ENCODE measurements at places on chromosomes 3 and 15. TPM values are rescaled to one million over a fixed set of nuclear protein-coding genes. Genes with fewer than 3 reads are reported as not detected.

The RTP1 gene
- total RNA-seq: not detected

The SACM1L gene
- total RNA-seq: 44.5 TPM

The KY gene
- not detected for total RNA-seq

The PCLAF gene
- total RNA-seq: 8.6 TPM

The FBXW12 gene
- not detected for total RNA-seq

GRCh38 chr3:159832024-159832423, 156.6 kb upstream of the IL12A start:
- DNase-seq: no peak

- DNase-seq: peak; percentile 18
These were observed 18.1 kb upstream of the STAC start for GRCh38 chr3:36362216-36362615.

DNA sequence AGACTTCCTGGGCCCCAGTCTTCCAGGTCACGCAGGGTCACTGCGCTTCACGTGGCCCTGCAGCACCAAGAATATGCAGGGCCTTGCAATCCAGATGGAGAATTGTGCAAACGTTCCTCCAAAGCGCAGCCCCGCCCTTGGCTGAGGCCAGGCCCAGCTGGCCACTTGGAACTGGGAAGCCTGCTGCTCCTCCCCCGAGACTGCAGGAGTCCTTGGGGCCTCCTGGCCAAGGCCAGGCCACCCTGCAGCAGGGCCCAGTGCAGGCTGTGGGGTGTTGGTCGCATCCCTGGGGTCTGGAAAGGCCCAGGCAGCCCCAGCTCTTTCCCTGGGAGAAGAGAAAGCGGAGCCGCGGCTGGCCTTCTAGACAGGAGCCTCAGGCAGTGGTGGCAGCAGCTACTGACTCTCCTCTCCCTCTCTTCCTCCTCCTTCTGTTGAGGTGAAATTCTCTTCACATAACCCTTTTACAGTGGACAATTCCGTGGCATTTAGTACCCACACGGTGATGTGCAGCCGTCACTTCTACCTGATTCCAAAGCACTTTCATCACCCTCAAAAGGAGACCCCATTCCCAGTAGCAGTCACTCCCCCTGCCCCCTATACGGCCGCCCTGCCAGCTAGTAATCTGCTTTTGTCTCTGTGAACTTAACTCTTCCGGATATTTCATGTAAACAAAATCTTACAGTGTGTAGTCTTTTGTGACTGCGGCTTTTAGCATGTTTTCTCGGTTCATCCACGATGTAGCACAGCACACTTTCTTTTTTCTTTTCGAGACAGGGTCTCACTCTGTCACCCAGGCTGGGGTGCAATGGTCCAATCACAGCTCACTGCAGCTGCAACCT, 103.9 kb downstream of the TMEM266 start:
- peak; percentile 91 for DNase-seq

DNA sequence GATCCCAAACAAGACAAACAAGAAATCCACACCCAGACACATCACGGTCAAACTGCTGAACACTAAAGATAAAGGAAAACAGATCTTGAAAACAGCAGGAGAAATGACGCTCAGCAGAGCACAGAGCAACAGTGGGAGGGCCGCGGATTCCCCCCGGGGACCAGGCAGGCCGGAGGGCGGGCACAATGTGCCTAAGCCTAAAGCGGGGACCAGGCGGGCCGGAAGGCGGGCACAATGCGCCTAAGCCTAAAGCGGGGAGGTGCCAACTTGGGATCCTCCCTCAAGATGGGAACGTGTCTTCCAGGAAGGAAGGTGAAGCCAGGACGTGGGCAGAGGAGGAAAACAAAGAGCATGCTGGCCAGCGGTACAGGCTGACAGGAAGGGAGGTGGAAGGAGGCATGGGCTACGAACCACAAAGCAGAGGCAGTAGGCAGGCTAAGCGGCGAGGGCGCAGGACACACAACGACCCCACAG, 31.1 kb downstream of the CYFIP1 start:
- peak; percentile 91 for DNase-seq

- no peak for DNase-seq
These were observed 76.0 kb upstream of the ATP10A start for GRCh38 chr15:25939122-25939521.

- DNase-seq: no peak
These were observed 200.8 kb upstream of the STRIT1 start for GRCh38 chr3:155494332-155494731.

GRCh38 chr3:46353647-46354410, at the start of gene CCR2:
CCR2 (plus strand) TSS chr3:46354111; CDS start chr3:46357528, 3,417 bp downstream.
- DNase-seq: peak; percentile 23

DNA sequence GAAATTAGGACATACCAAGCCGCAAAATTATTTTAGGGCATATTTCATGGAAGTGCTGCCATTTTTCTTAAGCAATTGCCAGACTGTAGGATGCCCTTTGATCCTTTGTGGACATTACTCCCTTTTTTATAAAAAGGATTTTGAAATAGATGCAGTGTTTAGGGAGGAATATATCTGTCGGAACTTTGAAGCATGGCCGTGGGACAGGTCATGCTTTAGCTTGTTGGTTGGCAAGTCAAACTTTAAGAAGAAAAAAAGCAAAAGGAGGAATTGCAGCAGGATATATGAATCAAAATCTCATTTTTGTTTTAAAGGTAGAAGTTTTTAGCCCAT, 122.1 kb downstream of the MCTP2 start:
- no peak for DNase-seq

- no peak for DNase-seq
These were observed 7.7 kb downstream of the CAPN3 start for GRCh38 chr15:42367041-42367440.

- no peak for DNase-seq
These were observed 74.5 kb downstream of the PLCH1 start for GRCh38 chr3:155670335-155670734.
